ENCODE measurements at places on chromosomes 13 and 19.

DNA sequence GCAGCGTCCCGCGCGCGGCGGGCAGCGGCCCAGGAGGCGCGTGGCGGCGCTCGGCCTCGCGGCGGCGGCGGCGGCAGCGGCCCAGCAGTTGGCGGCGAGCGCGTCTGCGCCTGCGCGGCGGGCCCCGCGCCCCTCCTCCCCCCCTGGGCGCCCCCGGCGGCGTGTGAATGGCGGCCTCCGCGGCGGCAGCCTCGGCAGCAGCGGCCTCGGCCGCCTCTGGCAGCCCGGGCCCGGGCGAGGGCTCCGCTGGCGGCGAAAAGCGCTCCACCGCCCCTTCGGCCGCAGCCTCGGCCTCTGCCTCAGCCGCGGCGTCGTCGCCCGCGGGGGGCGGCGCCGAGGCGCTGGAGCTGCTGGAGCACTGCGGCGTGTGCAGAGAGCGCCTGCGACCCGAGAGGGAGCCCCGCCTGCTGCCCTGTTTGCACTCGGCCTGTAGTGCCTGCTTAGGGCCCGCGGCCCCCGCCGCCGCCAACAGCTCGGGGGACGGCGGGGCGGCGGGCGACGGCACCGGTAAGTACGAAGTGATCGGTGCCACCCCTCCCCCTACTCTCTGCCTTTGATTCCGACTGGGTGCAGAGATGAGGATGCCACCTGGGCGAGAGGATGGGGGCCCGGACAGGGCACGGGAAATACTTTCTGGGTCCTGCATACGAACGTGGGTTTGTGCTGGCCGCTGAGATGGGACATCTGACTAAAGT is 874 bp downstream of the TRIM28 start:
- no peak for DNase-seq

DNA sequence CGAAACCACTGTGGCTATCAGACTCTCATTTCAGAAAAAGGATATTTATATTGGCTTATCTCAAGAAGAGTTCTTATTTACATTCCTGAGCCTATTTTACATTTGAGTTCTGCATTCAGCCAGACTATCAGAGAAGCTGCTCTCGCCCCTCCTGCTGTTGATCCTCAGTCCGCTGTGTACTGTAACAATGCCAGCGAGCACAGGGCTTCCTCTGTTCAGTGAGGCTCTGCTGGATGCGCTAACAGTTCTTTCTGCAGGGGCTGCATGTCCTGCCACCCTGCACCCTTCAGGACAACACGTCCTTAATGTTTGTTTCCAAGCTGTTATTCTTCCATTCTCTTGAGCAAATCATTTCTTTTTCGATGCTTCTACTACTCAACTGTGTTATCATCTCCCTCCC is 463.7 kb upstream of the SGCG start:
- no peak for DNase-seq

- no peak for DNase-seq
These were observed 49.3 kb downstream of the DLEU7 start for GRCh38 chr13:50794226-50794625.

DNA sequence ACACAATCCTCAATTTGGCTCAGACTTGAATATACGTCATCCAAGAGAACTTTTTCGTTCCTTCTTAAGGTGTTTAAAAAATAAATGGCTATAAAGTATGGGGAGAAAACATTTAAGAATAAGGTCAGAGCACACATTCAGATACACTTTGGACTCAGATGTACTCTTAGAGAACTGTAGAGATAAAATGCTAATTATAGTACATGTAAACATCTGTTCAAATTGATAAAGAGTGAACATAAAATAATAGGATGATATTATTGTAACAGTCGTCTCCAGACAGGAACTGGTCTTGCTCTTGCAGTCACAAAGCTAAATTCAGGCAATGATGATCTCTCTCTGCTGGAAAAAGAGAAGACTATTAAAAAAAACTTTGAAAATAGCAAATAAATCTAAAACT is 91.4 kb downstream of the RBM26 start:
- no peak for DNase-seq

- DNase-seq = no peak
These were observed 7.4 kb downstream of the SYT3 start for GRCh38 chr19:50632151-50632835.

GRCh38 chr13:27979001-27979643 is 9.4 kb downstream of the URAD start:
- peak; percentile 12 for DNase-seq

DNA sequence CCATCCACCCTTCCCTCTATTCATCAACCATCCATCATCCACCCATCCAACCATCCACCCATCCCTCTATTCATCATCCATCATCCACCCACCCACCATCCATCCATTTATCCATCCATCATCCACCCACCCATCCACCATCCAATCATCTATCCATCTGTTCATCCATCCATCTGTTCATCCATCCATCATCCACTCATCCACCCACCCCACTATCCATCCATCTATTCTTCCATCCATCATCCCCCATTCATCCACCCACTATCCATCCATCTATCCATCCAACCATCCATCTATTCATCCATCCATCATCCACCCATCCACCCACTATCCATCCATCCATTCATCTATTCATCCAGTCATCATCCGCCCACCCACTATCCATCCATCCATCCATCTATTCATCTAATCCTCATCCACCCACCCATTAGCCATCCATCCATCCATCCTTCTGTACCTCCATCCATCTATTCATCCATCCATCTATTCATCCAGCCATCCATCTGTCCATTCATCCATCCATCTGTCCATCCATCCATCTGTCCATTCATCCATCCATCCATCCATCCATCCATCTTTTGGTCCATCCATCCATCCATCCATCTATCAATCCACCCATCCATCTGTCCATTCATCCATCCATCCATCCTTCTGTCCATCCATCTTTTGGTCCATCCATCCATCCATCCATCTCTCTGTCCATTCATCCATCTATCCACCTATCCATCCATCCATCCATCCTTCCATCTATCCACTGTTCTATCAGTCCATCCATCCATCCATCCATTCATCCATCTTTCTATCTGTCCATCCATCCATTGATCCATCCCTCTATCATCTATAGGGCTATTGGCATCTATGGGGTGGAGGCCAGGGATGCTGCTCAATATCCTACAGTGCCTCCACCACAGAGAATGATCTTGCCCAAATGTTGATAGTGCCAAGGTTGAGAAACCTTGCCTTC is 47.5 kb downstream of the CPAMD8 start:
- no peak for DNase-seq

GRCh38 chr19:10861103-10861651 is 10.2 kb upstream of the CARM1 start:
- no peak for DNase-seq

- no peak for DNase-seq
These were observed 32.9 kb upstream of the SLC15A1 start for GRCh38 chr13:98785405-98785804.

DNA sequence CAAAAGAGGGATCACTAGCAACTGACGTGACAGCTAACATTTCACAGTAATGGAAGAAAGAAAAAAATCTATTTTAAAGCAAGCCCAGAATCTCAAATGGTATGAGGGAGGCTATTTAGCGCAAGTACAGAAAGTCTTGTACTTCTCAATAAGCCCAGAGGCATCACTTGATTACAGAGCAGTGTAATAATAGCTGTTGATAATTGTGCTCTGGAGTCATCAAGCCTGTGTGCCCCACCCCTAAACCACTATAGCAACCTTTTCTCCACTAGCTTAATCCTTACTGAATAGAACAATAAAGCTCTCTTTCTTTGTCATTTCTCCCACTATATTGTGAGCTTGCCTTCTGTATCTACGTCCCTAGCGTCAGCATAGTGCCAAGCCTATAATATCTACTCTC is 56.6 kb downstream of the FREM2 start:
- no peak for DNase-seq

DNA sequence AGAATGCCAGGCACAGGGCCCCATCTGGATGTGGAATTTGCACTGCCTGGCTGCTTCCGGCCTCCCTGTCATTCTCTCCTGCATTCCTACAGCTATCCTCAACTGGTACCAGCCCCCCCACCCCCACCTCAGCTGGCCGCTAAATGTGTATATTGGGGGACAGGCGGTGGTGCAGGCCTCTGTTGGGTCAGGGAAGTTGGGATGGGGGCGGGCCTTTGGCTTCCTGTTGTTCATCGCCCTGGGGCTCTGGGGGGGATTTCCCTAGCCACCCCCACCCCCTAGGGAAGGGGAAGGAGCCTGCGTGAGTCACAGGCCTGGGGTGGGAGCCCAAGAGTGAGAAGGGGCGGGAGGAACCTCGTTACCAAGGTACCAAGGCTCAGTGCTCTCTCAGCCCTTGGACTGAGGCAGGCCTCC is 10.6 kb downstream of the POU2F2 start:
- DNase-seq = peak; percentile 61

DNA sequence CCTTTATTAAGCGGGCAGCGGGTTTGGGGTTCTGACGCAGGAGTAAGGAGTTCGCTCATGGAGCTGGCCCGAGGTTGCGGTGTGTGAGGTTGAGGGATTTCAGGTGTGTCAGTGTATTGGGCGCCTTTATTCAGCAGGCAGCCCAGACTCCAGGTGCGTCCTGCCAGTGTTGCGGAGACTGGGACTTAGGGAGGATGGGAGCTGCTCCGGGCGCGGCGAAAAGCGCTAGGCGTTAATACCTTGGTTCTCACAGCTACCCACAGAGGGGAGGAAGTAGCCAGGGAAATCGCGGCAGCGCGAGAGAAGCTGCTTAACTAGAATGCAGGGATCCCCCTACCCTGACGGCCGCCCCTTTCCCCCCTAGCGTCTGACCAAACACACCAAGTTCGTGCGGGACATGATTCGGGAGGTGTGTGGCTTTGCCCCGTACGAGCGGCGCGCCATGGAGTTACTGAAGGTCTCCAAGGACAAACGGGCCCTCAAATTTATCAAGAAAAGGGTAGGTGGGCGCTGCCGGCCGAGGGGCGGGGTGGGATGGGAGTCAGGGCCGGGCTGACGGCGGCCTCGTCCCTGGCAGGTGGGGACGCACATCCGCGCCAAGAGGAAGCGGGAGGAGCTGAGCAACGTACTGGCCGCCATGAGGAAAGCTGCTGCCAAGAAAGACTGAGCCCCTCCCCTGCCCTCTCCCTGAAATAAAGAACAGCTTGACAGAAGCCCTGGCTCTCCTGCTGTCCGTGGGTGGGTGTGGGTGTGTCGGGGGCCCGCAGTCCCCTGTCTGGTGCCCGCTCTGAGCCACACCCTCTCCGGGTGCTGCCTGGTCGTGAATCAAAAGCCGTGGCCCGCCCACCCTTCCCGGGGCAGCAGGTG is 1.1 kb downstream of the RPL36 start:
- DNase-seq = peak; percentile 45

GRCh38 chr13:101474419-101474957 is 22.0 kb downstream of the ITGBL1 start:
- DNase-seq = peak; percentile 44

- no peak for DNase-seq
These were observed 1227.7 kb downstream of the EFNB2 start for GRCh38 chr13:105307776-105308175.

DNA sequence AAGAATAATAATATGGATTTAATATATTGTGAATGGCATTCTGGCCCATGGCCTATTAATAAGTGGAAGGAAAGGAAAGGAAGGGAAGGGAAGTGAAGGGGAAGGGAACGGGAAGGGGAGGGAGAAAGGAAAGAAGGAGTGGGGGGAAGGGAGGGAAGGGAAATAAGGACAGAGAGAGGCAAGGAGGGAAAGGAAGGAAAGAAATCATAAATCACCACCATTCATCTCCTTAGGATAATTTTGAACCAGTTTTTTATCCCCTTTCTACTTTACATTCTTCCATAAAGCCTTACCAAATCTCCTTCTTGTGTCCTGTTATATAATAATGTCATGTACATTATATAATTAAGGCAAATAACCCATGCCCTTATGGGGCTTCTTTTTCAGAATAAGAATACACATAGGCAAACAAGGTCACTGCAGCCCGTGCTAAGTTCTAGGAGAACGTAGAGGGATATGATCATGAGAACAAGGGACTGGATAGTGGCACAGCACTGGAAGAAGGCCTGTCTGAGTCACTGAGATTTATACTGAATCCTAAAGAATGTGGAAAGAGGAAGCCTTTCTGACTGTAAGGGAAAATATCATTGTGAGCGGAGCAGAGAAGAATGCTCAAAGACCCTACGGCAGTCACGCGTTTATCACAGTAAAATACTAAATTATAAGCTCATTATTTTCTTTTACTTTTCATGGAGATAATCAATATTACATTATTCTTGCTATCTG is 444.5 kb upstream of the GPC6 start:
- no peak for DNase-seq

- DNase-seq = no peak
These were observed 17.8 kb downstream of the SULT2B1 start for GRCh38 chr19:48569814-48570213.

- no peak for DNase-seq
These were observed 248.0 kb upstream of the MAB21L1 start for GRCh38 chr13:35724446-35724845.

- DNase-seq = peak; percentile 2
These were observed 17.8 kb downstream of the KCTD15 start for GRCh38 chr19:33814181-33815165.

GRCh38 chr13:67389171-67389570 is 159.0 kb upstream of the PCDH9 start:
- DNase-seq = no peak

- DNase-seq = no peak
These were observed 502.1 kb upstream of the SLC10A2 start for GRCh38 chr13:103568314-103568713.

DNA sequence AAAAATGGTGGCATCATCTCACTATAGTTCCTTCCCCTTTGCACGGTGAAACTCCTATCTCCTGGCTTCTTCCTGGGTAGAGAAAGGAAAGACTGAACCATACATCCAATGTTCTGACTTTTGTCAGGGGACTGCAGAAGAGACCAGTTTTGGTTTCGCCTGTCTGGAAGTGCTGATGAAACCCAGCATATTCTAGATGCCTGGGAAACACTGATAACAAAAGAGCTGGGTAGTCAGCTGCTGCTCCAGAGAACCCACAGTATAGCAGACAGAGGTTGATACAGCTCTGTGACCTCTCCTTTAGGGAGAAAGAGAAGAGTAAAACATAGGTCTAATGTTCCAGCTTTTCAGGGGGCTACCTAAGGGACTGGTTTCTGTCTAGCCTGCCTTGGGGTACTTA is 695.3 kb downstream of the DIAPH3 start:
- no peak for DNase-seq

DNA sequence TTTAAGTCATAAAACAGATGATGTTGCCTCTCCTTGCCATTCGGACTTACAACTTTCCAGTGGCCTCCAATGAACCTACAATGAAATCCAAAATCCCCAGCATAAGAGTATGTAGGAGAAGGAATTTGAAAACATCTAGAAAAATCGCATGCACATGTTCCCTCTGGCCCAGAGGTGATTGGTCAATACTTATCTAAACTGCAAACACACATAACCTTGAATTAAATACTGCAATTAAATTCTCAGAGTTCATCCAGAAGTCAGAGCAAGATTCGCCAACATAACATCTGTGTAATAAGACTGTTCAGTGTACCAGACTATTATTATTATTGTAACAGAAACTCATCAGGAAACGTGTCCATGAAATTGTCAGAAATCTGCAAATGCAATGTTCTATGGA is 82.2 kb upstream of the USP29 start:
- no peak for DNase-seq

GRCh38 chr19:36061367-36061766 is 6.7 kb downstream of the WDR62 start:
- DNase-seq = no peak

- DNase-seq = no peak
These were observed 18.8 kb downstream of the C1QTNF9 start for GRCh38 chr13:24328145-24328544.

Data from tibial artery (tissue), 4 donors.